Activated naive CD8-positive, alpha-beta T cell treated with anti-CD3 and anti-CD28 coated beads, Interleukin-2, amount 10 ng/mL, durations not matched to agents 7 days and 5 days (primary cell): ENCODE measurements at places on chromosomes 12 and 14. TPM values are rescaled to one million over a fixed set of nuclear protein-coding genes. Genes with fewer than 3 reads are reported as not detected.

DNA sequence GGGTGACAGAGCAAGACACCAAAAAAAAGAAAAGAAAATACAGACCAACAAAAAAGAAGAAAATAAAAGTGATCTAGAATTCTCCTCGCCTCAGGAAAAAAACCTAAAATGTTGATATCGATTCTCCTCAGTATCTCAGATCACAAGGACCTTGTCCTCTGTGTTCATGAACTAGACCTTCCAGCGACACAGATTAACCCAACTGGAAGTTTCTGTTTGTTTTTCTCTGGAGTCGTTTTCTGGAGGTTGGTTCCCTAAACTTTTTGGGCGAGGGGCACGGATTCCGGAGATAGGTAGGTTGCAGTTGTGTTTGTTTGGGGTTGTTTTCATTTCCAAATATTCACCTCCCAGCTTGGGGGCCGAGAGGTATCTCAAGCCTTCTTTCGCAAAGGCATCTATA lies 559 bp upstream of the RFC5 start:
- DNase-seq: no peak

GRCh38 chr12:17076811-17077210 lies 470.8 kb upstream of the LMO3 start:
- no peak for DNase-seq

- DNase-seq: no peak
These were observed 192.3 kb downstream of the EGLN3 start for GRCh38 chr14:33758547-33758946.

GRCh38 chr12:26680727-26681455 lies 152.1 kb downstream of the ITPR2 start:
- no peak for DNase-seq

DNA sequence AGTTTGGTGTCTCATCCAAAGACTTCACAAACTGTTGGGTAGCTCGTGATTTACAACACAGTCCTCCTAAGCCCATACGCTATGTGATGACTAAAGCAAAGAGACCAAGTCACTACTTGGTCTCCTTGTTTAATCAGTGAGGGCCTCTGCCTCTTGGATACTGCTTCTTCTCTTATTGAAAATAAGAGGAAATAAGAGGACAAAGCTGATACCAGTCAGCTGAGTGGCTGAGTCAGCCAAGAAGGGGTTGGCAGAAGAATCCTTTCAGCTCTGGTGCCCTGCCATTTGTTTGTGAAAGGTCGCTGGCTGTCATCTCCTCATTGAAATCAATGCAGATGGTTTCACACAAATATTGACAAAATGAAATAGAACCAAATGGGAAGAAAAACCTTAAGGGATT lies 67.5 kb upstream of the SLC35F4 start:
- DNase-seq: no peak

GRCh38 chr12:76859611-76860010 lies 19.2 kb downstream of the CSRP2 start:
- DNase-seq: no peak

DNA sequence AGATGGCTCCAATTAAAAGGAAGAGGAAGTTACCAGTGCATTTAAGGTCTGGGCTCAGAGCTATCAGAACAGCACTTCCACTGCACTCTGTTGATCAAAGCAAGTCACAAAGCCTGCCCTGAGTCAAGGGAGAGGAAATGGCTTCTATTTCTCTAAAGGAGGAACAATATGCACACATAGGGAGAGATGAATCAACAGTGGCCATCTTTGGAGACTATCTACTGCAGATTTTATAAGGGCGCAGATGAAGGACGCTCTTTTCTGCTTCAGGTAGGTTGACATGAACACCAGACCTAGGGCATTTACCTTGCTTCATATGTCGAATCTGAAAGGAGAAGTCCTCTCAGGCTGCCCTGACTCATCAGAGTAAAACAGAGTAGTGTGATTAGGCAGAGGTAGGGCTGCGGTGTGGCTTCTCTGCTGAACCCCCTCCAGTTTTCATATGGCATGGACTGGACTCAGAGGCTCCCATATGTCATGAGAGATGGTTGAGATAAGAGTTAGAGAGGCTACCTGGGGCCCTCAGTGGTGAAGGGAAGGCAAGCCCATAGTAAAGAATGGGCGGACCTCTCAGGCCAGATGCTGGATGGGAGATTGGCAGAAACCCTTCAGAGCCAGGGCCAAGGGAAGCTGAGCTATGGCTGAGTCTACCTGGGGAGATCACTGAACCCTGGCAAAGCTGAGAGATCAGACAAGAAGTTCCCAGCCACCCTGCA lies 84.4 kb downstream of the ARF6 start:
- peak; percentile 42 for DNase-seq

DNA sequence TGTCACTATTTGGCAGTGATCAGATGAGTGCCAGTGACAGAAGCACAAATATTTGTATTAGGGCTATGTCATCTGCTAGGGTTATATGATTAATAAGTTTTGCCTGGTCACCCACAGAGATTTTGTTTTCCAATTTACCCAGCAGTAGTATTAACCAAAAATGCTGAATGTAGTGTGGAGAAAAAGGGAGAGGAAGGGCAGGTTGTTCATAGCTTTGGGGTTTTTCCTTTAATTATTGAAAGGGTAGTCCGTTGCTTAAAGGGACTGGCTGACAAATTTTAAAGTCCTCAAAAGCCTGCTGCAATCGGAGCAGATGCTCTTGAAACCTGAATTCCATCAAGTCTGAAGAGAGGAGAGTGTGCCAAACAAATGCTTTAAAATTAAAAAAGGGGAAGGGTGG lies 237.9 kb upstream of the CCDC196 start:
- DNase-seq: no peak

Gene SYNDIG1L
- not detected for total RNA-seq

Gene ASCL1
- not detected for total RNA-seq

Gene LALBA
- not detected for total RNA-seq

Gene SIX4
- not detected for total RNA-seq

Gene BCL11B
- 99.5 TPM for total RNA-seq

Gene DNAJC22
- 0.11 TPM for total RNA-seq
